ENCODE measurements at places on chromosomes 6 and 20.

DNA sequence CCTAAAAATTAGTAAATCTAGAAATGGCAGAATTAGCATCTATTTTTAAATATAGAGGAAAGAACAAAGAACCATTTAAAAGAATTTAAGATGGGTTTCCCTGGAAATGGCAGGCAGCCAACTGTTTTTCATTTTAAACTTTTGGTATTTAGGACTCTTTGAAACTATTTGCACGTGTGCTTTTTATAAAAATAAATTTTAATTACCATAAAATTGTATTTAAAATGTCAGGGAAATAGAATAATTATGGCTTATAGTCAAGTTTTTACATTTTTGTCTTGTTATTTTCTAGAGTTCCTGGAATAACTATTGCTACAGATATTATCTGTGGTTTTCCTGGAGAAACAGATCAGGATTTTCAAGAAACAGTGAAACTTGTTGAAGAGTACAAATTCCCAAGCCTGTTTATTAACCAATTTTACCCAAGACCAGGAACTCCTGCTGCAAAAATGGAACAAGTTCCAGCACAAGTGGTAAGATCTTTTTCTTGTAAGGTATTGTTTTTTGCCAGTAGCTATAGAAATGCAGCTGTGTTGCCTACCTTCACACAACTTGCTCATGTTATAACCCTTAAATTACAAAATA is 528.7 kb upstream of the SOX4 start:
- DNase-seq, result no peak

GRCh38 chr6:79801362-79801761 is 146.0 kb downstream of the ELOVL4 start:
- no peak for DNase-seq

- DNase-seq, result no peak
These were observed 26.8 kb downstream of the PAQR8 start for GRCh38 chr6:52388790-52389189.

DNA sequence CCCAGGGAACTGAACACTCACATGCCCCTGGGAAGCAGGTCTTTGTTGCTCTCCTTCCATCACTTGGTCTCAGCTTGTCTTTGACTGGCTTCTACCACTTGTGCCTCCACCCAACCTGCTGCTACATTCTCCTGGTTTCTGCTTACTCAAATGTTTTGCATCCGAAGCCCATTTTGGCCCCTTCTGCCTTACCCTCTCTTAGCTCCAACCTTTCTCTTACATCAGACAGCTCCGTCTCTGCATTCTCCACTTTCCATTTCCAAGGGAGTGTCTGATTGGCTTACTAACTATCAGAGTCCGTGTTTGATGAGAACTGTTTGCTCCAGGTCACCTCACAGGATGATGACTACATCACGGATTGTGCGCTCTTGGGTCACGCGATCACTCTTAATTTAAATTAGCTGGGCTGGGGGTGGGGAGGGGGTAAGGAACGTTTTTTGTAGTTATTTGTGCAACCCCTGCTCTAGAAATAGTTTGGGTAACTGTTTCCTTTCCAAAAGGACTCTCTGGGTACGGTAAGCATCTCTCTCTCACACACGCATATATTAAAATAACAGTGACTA is 844 bp upstream of the ABRACL start:
- no peak for DNase-seq

- no peak for DNase-seq
These were observed 84.0 kb downstream of the MTHFD1L start for GRCh38 chr6:150949526-150949925.

GRCh38 chr6:3803627-3804468 is 45.3 kb upstream of the FAM50B start:
- no peak for DNase-seq

DNA sequence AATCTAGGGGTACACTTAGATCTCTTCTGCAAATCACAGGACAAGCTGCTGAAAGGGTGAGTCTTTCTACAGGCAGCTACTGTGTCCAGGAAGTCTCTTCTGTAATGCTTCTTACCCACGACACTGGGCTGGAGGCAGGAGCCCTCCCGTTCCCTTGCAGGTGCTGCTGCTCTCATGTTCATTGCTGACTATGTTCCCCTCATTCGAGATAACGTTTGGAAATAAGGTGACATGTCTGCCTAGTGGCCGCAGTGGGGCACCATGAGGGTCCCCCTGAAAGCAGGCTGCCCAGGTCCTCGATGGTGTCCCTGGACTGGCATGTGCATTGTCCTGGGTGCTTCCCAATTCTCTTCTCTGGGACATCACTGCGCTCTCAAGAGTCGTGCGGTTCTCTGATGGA is 74.7 kb downstream of the SYNJ2 start:
- no peak for DNase-seq

DNA sequence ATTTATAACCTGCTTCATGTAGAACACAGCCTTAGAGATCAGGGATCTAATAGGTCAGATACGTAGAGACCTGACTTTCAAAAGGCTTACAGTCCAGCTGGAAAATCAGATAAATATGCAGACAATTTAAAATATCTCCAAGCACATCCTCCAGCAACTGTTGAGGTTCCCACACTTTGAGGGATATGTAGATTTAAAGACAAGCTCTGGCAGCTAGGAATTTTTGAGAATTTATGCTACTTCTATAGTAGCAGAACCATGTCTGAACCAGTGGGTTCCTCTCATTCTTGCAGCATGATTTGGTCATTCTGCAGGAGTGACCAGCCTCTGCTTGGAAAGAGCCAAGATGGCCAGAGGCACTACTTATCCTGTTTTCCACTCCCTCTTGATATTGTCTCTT is 60.5 kb downstream of the CYB5R4 start:
- DNase-seq, result no peak

DNA sequence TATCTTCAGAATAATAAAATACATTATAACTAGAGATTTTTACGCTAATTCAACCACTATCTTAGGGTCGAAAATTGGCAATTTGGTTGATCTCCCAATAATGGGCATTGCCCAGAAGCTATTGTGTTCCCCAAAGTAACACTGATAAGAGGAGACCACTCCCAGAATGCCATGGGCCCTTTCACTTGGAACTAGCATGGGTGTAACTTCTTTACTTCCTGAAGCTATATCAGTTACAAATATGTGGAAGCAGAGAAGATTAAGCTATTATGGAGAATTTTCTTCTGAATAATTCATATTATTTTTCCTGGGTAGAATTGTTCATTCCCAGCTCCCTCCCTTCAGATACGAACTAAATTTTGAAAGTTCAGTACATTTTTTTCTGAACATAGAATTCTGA is 48.2 kb upstream of the JAG1 start:
- DNase-seq, result no peak

DNA sequence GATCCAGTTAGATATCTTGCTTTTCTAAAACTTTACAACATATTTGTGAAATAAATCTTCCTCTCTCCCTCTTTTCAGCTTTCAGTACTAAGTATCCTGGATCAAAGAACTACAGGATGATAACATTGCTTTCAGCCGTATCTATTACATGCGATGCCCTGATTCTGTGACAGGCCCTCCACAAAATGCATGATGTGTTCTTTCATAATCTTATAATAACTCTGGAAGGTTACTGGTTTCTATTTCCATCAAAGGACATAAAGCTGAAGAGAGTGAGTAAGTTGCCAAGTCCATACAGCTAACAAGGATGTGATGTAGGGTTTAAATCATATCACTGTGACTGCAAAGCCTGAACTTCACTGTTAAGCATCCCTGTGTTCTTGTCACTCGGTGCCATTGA is 62.9 kb upstream of the ADGRG6 start:
- DNase-seq, result no peak

DNA sequence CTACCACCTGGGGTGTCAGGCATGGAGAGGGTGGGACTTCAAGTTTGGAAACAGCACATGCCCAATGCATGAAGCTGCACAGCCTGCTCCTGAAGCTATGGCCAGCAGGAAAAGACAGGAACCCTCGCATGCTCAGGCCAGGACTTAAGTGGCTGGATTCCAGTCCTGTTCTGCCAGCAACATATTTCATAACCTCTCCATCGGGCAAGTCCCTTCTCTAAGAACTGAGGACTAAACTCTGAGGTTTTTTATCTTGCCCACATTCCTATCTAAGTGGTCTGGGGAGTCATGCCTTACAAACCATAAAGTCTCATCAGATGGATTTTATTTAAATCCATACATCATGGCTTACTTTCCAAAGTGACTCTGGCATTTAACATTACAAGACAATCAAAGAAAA is 27.5 kb upstream of the AGPAT4 start:
- DNase-seq, result no peak

- DNase-seq, result no peak
These were observed 130.0 kb upstream of the DTNBP1 start for GRCh38 chr6:15792842-15793241.

GRCh38 chr6:142805042-142805441 is 139.9 kb downstream of the HIVEP2 start:
- DNase-seq, result no peak

- DNase-seq, result no peak
These were observed 226.9 kb upstream of the RREB1 start for GRCh38 chr6:6880745-6881437.

DNA sequence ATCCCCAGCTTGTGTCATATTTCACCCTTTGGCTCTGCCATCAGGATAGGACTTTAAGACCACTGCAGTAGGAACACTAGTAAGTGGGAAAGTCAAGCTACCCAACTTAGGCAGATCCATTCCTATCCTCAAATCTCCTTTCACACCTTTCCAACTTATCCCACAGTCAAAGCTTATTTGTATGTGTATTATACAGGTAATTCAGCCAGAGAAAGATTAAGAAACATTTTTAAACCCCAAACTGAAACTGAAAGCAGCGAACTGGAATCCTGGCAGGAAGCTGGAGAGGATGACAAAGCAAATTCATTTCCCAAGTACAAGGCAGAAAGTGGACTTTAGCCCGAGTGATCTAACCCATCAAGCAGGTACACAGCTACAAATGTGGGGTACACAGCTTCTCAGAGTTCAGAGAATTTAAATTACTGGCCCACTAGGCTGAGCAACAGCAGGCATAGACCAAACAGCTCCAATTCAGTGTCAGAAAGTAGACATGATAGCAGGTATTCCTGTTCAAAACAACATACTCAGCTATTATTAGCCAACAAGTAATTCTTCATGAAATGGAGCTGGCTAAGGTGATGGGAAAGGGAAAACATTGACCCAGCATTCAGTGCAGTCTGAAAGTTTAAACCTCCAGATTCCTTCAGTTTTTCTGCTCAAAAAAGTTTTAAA is 39.1 kb downstream of the ILRUN start:
- DNase-seq, result no peak

DNA sequence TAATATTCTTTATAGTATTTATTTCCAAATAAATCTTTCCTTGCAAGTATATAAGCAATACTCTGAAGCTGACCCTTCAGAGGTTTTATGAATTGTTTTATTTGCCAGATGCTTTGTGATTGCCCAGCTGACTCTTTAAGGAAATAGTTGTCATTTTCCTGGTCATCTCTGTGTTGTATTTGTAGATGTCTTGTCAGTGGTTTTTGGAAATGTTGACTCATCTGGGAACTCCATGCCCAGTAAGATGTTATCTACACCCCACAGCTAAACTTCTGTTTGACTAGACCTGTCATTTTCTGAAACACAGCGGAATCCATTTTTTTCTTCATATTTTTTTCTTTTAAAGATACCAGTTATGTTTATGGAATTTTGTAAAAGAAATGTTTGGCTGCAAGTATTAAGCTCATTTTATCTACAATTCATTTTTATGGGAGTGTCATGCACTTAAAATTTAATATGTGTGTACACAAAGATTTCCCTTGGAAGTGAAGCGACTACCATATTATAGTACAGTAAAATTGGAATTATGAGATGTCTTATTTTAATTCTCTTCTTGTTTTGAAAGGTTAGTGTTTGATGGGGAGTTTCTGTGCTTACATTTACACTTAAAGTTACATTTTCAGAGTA is 491.0 kb downstream of the NKAIN2 start:
- no peak for DNase-seq

DNA sequence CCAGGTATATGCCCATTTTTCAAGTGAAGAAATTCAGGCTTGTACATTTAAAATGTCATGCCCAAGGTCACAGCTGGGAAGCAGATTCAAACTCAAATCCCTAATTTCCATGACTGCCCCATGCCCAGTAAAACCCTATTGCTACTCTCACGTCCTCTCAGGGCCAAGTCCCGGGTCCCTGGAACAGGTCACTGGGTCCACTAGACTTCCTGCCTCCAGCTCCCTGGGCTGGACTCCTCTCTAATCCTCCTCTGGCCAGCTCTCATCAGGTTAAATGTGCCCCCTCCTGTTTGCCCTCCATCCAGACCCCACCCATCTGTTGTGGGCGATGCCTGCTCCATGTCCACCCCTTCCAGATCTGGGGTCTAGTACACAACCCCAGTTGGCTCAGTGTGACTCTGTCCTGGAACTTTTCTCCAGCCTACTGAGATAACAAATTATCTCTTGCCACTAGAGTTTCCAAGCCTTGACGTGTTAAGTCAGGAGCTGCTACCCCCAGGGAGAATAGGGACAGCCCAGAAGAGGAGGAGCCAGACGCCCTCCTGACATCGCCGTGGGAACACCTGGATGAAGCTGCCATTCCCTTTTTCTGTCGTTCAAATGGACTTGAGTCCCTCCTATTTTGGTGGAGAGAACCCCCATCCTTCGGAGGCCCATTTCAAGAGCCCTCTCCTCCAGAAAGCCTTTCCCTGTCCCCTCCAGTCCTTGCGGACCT is 3.7 kb upstream of the SPDEF start:
- no peak for DNase-seq

GRCh38 chr6:148461986-148462577 is 119.4 kb downstream of the SASH1 start:
- no peak for DNase-seq

- no peak for DNase-seq
These were observed 262.2 kb upstream of the SULF2 start for GRCh38 chr20:48047447-48047846.
